ENCODE measurements at places on chromosomes 5 and 9.

DNA sequence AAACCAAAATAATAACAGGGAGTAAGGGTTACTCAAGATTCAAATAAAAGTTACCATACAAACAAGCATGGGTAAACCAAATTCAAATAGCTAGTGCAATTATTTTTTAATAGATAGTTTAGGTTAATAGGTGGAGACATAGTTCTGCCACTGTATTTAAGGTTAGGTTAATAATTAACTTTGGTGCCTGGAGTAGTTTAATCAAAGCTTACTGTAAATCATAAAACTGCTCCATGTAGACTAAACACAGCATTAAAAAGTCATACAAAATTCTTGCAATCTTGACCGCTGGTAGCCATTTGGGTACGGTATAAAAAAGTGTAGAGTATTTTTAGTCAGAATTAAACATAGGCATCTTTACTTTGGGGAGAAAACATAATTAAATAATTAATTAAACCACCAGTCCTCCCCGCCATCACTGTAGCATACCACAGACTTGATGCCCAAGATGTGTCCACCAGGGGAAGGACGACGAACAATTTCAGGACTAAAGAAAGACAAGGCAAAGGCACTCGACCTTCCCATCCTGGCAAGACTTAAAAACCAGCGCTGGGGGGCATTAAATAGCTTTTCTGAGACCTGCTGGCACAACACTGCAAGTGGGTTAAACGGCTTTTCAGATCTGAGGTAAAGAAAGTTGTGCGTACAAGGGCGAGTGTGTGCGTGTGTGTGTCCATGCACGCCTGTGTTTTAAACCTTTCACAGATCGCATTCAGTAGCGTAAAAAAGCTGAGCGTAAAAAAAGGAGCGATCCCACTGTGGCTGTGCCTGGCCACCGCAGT is 2.9 kb downstream of the SEMA6A start:
- no peak for DNase-seq

DNA sequence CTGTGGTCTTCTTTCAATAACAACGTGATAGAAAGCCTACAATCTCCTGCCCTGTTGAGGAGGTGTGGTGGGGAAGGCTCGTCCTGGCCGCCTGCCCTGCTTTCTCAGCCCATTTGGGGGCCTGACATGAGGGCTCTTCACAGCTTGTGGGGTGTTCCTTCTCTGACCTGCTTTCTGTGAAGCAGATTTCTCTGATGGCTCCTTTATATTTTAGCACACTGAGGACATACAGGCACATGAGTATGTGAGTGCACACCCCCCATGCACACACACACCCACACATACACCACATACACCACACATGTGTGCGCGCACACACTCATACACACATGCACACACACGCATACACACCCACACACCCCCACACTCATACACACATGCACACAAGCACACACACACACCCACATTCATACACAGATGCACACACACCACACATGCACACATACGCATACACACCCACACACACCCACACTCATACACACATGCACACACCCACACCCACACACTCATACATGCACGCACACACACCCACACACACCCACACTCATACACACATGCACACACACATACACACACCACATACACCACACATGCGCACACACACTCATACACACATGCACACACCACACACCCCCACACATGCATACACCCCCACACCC is 117.5 kb downstream of the COL5A1 start:
- no peak for DNase-seq

DNA sequence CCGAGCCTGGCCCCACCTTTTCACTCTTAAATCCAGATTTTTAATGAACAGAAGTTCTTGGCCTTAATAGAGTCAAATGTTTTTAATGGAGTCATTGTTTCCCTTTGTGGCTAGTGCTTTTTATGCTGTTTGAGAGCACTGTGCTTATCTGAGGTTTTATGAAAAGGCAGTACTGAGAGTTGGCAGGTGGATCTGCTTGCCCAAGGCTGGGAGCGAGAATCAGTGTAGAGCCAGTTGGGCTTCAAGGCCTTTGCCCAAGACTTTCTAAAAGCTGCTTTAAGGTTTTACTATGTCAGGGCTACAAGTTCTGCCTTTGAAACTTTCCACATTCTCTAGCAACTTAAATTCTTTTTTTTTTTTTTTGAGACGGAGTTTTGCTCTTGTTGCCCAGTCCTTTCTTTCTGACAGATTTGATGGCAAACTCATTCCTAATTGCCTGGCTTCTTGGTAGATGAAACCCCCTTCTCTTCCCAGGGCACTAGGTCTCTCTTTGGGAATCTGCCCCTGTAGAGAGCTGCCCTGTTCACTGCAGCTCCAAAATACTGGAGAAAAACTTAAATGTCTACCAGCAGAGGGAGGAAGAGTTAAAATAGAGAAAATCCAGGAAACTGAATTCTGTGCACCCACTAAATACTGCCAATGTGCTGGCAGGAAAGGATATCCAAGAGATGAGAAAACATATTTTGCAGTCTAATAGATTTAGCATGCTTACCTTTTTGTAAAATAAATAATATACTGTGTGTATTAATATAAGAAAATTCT is 36.9 kb upstream of the CDK20 start:
- DNase-seq: no peak

DNA sequence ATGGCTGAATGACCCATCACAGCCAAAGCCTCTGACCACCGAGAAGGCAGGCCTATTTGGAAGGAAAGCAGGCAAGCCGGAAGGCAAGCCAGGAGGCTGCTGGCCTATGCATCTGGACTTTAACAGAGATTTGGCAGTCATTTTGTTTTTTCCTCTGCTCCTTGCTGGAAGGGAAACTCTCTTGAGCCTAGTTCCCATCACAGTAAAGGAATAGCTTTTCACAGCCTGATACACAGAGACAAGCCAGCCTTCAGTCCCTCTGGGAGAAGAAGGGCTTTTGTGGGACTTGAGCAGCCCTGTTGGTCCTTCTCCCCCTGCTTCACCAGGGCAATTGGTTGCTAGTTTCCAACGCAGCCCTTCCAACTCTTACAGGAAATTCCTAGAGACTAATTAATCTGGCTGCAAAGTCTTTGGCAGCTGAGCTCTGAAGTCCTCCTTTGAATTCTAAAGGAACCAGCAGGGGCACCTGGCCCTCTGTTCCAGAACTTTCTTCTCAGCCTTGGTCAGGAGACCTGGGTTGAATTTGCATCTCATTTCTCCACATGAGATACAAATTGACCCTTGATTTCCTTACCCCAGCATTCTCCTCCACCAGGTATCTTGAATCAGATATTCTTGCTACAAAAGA is 157.3 kb upstream of the EPB41L4A start:
- DNase-seq: no peak

All from HCT116 (cell line).